ENCODE measurements at places on chromosomes 1 and 21. TPM values are rescaled to one million over a fixed set of nuclear protein-coding genes. Genes with fewer than 3 reads are reported as not detected.

DNA sequence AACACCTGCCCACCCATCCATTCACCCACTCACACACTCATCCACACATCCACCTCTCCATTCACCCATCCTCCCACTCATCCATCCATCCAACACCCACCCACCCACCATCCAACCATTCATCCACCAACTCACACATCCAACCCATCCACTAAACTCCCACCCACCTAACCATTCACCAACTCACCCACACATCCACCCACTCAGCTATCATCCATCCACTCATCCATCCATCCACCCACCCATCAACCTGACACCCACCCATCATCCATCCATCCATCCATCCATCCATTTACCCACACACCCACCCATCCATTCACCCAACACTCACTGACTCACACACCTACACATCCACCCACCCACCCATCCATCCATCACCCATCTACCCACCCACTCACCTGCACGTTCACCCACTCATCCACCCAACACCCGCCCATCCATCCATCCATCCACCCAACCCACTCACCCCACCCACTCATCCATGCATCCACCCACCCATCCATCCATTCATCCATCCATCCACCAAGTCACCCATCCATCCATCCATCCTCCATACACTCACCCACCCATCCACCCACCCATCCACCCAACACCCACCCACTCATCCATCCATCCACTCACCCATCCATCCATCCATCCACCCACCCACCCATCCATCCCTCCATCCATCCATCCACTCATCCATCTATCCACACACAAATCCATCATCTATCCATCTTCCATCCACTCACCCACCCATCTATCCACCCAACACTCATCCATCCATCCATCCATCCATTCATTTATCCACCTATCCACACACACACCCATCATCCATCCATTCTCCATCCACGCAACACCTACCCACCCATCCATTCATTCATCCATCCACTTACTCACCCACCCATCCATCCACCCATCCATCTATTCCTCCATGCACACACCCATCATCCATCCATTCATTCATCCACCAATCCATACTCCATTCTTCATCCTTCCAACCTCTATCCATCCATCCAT lies 17.4 kb upstream of the PRDM16 start:
- DNase-seq = peak; percentile 41

DNA sequence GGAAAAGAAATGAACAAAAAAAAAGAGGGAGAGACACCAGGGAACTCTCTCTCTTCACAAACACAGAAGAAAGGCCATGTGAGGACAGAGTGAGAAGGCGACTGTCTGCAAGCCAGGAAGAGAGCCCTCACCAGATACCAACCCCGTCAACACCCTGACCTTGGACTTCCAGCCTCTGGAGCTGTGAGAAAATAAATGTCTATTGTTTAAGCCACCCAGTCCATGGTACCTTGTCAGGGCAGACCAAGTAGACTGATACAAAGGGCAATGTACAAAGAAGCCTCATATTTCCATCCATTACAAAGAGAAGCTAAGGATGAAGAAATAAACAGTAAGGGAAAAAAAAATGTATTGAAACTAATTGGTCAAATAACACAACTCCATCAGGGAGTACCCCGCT lies 146.6 kb downstream of the ZNF281 start:
- no peak for DNase-seq

DNA sequence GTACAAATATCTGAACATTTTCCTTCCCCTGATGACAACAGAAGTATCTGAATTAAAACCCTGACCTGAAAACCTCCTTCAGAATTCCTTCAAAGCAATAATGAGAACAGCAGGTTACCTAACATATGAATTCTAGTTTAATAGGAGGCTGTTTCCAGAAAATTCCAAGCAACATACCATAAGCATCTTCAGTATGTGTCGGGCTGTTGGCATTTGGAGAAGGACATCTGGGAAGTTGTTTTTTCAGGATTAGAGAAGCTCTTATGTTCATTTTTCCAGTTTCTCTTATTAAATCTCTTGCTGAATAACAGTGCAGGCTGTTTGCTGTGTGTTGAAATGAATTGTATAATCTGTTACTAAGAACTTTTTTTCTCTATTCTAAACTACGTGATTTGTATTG lies 101.5 kb downstream of the PLA2G4A start:
- no peak for DNase-seq

- no peak for DNase-seq
Observed at GRCh38 chr1:30738040-30738714, 14.8 kb upstream of the MATN1 start.

Gene CHRM3
- total RNA-seq = 15.8 TPM

DNA sequence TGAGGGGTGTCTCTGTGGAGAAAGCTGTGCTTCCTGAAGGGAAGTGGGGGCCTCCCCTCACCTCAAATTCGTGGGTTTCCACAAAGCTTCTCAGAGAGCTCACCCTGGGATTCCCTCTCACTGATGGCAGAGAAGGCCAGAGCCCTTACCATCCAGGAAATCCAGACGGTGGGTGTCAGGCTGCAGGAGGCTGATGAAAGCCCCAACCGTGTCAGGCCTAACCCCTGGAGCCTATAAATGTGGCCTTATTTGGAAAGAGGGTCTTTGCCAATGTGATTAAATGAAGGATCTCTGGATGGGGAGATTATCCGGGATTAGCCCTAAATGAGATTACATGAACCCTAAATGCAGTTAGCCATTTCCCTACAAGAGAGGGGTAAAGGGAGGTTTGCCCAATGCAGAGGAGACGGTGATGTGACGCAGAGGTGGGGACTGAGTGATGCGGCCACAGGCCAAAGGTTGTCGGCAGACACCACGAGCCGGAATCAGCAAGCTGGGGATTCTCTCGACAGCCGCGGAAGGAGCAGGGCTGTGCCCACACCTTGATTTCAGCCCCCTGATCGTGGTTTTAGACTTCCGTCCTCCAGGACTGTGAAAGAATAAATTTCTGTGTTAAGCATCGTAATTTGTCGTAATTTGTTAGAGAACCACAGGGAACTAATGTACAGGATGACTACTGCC lies 82.6 kb downstream of the TOMM20 start:
- DNase-seq = no peak

GRCh38 chr1:50279622-50280330 lies 143.5 kb downstream of the DMRTA2 start:
- no peak for DNase-seq

Gene SPTA1
- 0.24 TPM for total RNA-seq

DNA sequence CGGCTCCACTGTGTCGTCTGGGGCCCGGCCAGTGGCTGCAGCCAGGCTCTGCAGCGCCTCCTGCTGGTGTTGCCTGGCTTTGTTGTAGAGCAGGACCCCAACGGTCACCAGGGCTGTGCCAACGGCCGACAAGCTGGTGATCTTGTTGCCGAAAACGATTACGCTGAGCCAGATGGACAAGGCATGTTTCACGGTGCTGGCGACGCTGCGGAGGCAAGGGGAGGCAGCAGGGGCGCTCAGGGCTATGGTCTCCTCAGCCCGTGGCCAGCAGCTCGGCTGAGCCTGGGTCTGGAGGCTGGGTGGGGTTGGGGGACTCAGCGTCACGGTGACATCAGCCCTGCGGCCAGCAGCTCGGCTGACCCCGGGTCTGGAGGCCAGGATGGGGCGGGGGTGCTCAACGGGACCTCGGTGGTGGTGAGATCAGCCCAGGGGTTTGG lies 7.0 kb upstream of the CDK11B start:
- peak; percentile 57 for DNase-seq

Gene MYOG
- not detected for total RNA-seq

GRCh38 chr1:184033711-184034167 lies 3.8 kb downstream of the COLGALT2 start:
- DNase-seq = no peak

- no peak for DNase-seq
Observed at GRCh38 chr1:113760102-113761080, 1.1 kb upstream of the PHTF1 start.

- DNase-seq = no peak
Observed at GRCh38 chr1:60847855-60848582, 234.3 kb upstream of the NFIA start.

DNA sequence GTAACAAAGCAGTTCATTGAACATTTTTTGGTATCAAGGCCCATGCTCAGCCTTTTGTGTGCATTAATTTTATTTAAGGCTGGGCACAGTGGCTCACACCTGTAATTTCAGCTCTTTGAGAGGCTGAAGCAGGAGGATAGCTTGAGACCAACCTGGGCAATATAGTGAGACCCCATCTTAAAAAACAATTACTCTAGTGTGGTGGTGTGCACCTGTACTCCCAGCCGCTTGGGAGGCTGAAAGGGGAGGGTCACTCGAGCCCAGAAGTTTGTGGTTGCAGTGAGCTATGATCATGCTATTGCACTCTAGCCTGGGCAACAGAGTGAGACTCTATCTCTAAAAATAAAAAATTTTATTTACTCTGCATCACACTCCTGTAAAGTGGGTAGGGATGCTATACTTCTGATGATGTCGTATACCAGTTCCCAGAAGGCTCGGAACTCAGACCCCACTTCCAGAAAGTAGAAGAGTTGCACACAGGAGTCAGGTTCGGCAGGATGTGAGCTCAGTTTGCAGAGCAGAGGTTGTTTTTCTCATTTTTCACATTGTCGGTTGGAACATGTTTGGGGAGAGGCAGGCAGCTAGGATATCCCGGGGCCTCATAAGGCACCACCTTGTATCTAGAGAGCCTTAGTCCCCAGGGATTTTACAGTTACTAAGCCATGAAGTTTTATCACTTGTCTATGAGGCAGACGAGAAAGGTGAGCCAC lies 144.6 kb downstream of the GALNT2 start:
- DNase-seq = no peak

Measured in suprapubic skin (tissue), 4 donors.